ENCODE measurements at places on chromosomes 12 and 14.

- no peak for DNase-seq
These were observed 171.2 kb downstream of the ERC1 start for GRCh38 chr12:1162081-1162760.

GRCh38 chr12:97131220-97131981, 224.3 kb downstream of the NEDD1 start:
- DNase-seq, result no peak

- DNase-seq, result no peak
These were observed 320.0 kb downstream of the RAD51B start for GRCh38 chr14:68139431-68140075.

GRCh38 chr12:21323736-21324135, 11.0 kb downstream of the SLCO1A2 start:
- DNase-seq, result no peak

GRCh38 chr12:40325349-40325960, 100.7 kb downstream of the LRRK2 start:
- no peak for DNase-seq

DNA sequence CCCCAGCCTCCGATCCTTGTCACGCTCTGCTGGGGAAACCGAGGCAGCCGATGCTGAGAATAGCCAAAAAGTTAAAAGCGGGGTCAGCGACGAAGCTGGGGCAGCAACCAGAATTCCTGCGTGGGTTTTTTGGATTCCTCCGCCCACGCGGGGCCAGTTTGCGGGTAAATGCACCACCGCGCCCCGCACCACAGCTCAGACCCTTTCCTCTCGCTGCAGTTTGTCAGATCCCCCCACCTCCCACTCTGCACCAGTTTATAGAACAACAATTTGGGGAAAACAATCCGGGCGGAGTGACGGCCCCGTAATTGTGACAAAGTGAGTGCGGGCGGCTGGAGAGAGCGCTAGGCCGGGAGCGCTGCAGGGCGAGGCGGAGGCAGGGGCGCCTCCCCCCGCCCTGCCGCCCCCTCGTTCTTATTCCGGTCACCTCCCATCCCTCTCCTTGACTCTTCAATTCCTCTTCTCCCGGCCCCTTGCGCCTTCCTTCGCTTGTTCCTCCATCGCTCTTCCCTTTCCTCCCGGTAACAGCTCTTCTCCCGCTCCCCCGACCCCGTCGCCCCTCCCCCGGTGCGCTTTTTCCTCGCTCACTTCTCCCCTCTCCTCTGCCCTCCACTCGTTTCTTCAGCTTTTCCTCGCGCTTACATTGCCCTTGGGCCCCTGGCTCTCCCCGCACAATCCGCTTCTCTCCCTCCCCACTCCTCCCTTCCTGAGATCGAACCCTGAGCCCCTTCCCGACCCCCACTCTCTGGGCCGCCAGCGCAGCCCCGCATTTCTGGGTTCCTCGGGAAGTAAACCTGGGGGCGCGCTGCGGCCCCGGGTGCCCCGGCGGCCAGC, 646 bp upstream of the DNAJC22 start:
- no peak for DNase-seq

GRCh38 chr12:43434614-43435013, 117.4 kb downstream of the ADAMTS20 start:
- no peak for DNase-seq

- no peak for DNase-seq
These were observed 254.7 kb downstream of the ADGRD1 start for GRCh38 chr12:131208425-131208824.

All from T-helper 1 cell (primary cell).